ENCODE measurements at places on chromosomes 5 and 9.

GRCh38 chr9:108160706-108161355 lies 671.3 kb upstream of the KLF4 start:
- no peak for DNase-seq

GRCh38 chr5:91378752-91379211 lies 4.3 kb downstream of the ARRDC3 start:
- DNase-seq = no peak

DNA sequence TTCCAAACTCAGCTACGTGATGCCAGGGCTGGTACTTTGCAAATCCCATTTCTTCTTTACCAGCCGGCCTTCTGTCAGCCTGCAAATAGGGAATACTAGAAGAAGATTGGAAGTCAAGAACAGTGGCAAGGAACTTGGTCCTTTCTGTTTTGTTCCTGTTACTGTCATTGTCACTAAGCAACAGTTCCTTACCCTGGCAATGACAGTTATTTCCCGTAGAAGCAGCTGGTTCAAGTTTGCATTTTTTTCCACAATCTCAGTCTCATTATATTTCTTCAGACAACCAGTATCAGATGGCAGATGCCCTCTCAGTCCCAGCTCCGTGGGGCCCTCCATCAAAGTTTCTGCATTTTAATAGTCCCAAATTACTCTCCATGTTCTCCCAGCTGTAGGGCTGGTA lies 9.1 kb upstream of the C1QTNF2 start:
- no peak for DNase-seq

- DNase-seq = no peak
Measured at GRCh38 chr5:14236757-14237156, 93.6 kb downstream of the TRIO start.

DNA sequence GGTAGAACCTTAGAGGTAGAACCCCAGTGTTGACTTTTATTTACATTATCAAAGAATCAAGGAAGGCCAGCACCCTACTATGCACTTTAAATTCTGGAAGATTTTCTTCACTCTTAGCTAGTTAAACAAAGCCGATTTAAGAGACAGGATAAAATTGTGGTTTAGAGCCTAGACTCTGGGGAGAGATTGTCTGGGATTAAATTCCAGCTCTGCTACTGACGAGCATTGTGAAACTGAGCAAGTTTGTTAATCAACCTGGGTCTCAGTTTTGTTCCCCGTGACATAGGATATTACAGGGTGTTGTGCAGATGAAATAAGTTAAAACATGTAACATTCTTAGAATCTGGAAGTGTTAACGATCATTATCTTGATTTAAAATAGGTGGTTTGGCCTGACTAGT lies 83.5 kb downstream of the FEM1C start:
- no peak for DNase-seq
